ENCODE measurements at places on chromosomes 11 and 22.
A peak's percentile ranks its signal among the peaks of the same experiment; 100 is the strongest.

DNA sequence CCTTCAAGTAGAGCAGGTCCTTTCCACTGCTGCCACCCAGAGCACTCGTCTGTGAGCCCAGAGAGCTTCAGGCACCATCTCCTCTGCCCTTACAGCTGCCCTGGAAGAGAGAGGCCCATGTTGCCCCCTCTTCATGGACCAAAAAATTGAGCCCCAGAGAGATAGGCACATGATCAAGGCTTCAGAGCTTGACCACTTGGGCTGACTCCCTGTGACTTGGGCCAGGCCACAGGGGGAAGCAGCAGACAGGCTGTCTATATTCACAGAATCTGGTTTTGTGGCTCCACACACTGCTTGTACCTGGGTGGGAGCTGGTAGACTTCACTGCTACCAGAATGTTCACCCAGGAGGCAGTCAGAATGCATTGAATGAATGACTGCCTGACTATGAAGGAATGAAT lies 58.2 kb downstream of the SMIM38 start:
- no peak for DNase-seq

DNA sequence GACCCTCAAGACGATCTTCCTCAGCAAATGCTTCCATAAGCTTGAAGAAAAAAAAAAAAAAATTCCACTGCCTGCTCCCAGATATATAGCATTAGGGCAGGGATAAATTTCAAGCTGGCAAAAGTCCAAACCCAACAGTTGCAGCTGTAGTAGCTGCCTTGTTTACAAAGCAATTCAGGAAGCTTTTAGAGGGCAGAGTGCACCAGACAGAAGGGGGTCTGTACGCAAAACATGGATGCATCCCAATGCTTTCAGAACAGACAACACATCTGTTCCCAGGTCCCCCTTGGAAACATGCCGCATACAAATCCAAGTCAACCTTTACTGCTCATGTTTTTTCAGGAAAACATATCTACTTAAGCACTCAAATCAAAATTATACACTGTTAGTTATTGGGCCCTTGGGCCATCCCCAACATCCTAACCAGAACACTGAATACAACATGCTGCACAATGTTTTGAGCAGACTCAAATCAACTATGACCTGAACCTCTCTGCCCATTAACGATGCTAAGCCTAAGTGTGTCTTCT lies 94.5 kb downstream of the CADM1 start:
- DNase-seq: peak; percentile 85

GRCh38 chr11:69657456-69657910 lies 16.5 kb downstream of the CCND1 start:
- DNase-seq: no peak

- no peak for DNase-seq
Observed at GRCh38 chr22:28410050-28410816, 269.4 kb downstream of the TTC28 start.

GRCh38 chr22:48473202-48473601 lies 1354.5 kb downstream of the BRD1 start:
- DNase-seq: no peak

DNA sequence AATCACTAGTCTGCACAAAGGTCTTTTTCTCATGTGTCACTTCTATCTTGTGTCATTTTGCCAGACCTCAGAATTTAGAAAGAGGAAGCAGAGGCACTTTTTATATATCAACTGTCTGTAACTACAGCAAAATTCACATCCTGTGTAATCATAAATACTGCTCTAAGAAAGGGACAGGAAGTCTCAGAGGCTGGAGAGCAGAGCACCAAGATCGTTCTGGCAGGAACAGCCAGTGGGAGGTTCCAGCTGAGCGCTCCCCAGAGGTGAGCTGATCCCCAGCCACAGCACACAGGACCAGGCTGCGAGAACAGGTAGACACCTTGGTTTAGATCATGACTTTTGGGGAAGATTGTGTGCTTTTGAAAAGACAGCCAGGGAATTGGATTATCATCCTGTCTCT lies at the start of gene MS4A7:
Gene MS4A7, plus strand, starts transcription at position 179 of the 400 bp plus-strand sequence. CDS start 4,610 bp downstream, outside the sequence.
- no peak for DNase-seq

GRCh38 chr22:29128891-29129807 lies 56.3 kb downstream of the KREMEN1 start:
- DNase-seq: no peak

DNA sequence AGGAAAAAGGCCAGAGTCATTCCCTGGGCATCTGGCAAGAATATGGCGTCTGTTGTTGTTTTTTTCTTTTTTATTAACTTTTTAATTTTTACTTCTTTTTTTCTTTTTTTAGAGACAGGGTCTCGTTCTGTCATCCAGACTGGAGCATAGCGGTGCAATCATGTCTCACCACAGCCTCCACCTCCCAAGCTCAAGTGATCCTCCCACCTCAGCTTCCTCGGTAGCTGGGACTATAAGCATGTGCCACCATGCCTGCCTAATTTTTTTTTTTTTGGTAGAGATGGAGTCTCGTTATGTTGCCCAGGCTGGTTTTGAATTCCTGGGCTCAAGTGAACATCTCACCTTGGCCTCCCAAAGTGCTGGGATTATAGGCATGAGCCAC lies 54.0 kb upstream of the PRDM11 start:
- DNase-seq: no peak

GRCh38 chr22:44445731-44446130 lies 52.3 kb downstream of the RTL6 start:
- DNase-seq: no peak

Data from NCI-H748 treated with DMSO at 0.1 percent for 48 hours (cell line).